KBM-7 (cell line): ENCODE measurements at places on chromosomes 13 and 19.

GRCh38 chr19:10769533-10770491, 51.9 kb downstream of the DNM2 start:
- peak; percentile 33 for DNase-seq

DNA sequence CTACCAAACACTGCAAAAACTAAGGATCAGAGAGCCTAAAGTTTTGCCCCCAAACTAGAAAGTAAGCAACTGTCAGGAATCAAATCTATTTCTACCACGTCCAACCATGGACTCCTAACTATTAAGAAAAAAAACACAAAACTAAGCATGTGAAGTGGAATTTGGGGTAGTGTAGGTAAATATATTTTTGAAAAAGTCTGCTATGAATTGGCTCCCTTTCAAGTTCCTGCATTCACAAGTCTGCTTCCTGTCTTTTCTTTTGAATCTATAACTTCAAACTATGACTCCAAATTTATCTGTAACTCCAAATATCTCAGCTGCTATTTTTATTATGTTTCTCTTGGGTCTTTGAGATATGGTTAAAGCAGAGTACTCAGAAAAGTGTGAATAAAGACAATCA, 47.0 kb downstream of the PCDH9 start:
- no peak for DNase-seq

DNA sequence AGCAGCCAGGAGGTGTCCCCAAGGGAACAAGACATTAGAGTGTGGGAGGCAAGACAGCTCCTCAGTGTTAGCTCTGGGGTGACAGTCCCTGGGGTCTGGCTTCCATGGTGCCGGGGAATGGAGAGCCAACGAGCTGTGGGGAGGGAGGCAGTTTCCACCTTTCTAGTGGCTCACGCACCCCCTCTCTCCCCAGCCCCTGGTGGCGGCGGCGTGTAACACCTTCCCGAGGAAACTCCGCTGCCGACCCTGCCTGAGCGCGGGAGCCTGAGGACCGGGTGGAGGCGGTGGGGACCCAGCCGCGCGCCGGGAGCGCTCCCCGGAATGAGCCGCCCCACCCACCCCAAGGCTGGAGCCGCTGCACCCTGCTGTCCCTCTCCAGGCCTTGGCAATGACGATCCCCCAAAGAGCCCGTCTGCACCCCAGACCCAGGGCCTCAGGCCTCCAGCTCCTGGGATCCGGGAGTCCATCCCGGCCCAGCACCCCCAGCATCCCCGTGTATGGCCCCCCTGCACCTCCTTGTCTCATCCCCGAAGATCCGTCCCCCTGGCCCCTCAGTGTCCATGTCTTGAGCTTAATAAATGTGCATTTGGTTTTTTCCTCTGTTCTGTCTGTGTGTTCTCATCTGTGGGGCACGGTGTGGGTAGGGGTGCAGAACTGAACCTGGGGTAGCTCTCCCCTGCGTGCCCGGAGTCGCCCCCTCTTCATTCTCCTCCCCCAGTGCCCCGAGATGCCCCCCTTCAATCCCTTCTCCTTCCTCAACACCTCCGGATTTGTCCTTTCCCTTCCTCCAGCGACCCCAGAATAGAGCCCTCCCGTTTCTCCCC, 622 bp upstream of the FXYD5 start:
- peak; percentile 64 for DNase-seq

- no peak for DNase-seq
Observed at GRCh38 chr19:19627621-19628500, at the start of gene LPAR2. LPAR2 (minus strand) TSS chr19:19628220; CDS start chr19:19627275, 945 bp downstream.

- DNase-seq = no peak
Observed at GRCh38 chr13:36915106-36915505, 4.9 kb downstream of the SMAD9 start.

DNA sequence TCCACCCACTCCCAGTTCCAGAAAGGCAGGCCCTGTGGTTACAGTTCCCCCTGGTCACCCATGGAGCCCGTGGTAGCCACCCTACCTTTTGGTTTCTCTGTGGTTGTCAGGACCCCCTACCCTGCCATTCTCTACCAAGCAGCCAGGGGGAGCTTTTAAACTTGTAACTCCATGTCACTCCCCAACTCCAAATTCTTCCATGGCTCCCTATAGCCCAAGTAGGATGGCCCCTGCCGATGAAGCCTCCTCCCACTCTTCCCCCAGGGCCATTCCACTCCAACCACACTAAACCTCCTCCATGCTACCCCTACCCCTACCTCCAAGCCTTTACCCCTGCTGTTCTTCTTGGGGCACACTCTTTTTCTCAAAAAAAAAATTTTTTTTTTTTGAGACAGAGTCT, 2.2 kb downstream of the S1PR2 start:
- peak; percentile 61 for DNase-seq

GRCh38 chr19:16949496-16950023, 60.8 kb downstream of the F2RL3 start:
- no peak for DNase-seq

- DNase-seq = no peak
Observed at GRCh38 chr13:67204764-67205163, 25.4 kb downstream of the PCDH9 start.

DNA sequence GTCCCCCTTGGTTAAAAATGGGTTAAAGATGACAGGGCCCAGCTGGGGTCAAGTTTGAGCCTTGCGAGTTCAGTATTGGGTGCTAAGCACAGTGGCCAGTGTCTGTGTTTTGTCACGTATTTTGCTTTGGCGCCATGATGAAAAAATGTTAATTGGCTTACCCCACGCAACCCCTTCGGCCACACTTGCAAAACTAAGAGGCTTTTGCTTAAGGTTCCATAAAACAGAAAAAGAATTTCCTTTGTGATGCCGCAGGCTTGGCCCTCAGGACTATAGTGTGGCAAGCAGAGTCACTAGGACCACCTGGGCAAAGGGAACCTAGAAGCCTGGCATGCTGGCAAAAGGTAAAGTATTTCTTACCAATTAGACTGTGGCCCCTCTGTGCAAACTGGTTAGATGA, 20.7 kb downstream of the DPRX start:
- no peak for DNase-seq

DNA sequence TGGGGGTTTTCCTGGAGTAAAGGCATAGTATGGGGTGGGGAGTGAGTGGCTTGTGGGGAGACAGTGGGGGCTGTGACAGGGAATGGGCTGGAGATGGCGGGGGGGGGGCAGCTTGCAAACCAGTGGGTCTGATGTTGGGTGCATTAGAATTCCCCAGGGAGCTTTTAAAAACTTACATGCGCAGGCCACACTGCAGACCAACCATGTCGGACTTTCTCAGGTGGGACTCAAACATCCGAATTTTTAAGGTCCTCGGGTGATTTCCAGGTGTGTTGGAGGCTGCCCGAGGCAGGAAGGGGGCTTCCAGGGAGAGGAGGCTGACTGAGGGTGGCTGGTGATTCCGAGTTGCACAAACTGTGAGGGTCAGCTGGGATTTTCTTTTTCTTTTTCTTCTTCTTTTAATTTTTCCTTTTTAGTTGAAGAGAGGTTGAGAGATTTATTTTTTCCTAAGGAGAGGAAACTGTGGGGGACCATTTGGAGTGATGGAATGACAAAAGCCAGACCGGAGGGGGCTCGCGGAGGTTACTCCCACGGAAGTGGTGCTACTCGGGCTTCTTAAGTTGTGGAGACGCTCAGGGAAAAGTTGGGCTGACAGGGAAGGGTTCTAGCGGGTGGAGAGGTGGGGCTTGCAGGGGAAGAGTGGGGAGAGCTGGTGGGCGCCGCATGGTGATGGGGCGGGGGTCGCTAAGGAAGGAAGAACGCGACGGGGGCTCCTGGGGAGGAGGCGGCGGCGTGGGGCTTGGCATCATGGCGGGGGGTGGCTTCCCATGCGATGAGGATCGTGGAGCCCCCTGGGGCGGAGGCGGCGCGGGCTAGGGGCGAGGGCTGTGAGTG, 997 bp upstream of the CACNG8 start:
- DNase-seq = no peak

GRCh38 chr19:45439569-45440258, 16.0 kb upstream of the ERCC1 start:
- peak; percentile 88 for DNase-seq

DNA sequence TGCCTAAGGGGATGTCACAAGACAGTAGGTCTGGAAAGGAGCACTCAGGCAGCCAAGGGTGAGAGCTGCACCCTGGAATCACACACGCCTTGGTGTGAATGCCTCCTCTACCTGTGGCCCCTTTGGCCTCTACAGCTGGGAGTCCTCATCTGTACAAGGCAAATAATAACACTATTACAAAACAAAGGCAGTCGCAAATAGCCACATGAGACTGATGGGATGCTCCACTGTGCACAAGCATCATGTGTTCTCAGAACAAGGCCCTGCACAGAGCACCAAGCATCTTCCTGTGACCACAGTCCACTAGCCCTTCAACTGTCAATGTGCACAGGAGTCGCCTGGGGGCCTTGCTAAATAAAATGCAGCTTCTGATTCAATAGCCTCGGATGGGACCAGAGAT, 44.6 kb upstream of the HNRNPA1L2 start:
- no peak for DNase-seq

DNA sequence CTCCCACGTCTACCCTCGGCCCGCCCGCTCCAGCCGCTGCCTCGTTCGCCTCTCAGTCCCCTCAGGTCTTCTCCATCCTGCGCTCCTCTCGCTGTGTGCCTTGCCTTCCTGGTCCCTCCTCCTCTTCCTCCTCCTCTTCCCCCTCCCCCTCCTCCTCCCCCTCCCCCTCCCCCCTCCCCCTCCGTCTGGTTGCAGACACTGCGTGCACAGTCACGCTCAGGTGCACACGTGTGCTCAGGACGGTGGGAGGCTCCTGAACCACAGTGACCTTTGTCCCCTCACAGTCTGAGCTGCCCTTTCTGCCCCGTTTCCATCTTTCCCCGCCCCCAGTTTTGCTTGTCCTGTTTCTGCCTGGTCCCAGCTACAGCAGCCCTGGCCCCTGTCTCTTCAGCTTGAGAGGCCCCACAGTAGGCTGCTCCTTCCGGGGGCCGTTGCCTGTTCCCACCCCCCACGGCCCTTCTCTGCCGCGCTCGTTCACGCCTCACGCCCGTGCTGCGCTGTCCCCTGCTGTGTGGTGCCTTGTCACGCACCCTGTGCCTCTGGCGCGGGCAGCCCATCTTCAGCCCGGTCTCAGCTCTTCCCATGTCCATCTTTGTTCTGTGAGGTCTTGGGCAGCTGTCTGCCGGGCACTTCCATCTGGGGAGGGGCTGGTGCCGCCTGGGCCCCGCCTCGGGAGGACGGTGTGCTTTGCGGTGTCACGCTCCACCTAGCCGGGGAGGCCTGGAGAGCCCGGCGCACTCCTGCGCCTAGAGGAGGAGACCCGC, 13.8 kb upstream of the RPS15 start:
- DNase-seq = no peak

DNA sequence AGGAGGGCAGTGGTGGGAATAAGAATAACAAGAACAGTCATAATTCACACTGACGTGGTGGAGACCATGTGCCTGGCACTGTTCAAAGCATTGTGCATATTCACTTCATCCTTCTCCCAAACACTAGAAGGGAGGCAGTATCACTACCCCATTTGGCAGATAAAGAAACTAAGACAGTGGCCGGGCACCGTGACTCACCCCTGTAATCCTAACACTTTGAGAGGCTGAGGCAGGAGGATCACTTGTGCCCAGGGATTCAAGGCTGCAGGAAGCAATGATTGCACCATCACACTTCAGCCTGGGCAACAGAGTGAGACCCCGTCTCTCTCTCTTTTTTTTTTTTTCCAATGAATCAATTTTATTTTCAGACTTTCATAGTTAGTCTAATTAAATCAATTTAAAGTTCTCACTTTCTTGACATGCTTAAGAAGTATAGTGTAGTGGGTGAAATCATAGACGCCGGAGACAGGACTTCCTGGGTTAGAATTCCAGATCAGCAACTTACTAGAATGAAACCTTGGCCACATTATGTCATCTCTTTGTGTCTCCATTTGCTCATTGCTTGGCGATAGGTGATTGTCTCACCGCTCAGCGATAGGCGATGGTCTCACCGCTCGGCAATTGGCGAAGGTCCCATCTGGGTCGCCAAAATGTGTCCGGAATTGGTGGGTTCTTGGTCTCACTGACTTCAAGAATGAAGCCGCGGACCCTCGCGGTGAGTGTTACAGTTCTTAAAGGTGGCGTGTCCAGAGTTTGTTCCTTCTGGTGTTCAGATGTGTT, 5.3 kb upstream of the ATG4D start:
- DNase-seq = no peak

DNA sequence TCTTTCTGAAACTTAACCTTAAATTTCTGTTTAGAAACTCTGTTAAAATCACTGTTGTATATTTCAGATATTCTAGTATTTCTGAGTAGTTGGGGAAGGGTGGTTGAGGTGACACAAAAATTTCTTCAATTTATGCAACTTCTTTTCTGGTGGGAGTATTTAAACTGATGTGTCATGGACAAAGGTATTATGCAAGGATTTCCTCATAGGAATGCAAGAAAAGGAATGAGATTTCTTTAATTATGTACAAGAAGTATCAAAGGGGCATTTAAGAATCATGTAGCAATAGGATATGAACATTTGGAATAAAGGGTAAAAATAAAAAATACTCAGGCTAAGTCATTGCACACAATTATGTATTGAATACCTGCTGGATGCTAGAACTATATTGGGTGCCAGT, 575.8 kb upstream of the KLF12 start:
- DNase-seq = no peak

- peak; percentile 33 for DNase-seq
Observed at GRCh38 chr13:33624740-33625139, 193.2 kb upstream of the RFC3 start.

GRCh38 chr19:47111006-47111621, 2.5 kb downstream of the ZC3H4 start:
- peak; percentile 37 for DNase-seq

DNA sequence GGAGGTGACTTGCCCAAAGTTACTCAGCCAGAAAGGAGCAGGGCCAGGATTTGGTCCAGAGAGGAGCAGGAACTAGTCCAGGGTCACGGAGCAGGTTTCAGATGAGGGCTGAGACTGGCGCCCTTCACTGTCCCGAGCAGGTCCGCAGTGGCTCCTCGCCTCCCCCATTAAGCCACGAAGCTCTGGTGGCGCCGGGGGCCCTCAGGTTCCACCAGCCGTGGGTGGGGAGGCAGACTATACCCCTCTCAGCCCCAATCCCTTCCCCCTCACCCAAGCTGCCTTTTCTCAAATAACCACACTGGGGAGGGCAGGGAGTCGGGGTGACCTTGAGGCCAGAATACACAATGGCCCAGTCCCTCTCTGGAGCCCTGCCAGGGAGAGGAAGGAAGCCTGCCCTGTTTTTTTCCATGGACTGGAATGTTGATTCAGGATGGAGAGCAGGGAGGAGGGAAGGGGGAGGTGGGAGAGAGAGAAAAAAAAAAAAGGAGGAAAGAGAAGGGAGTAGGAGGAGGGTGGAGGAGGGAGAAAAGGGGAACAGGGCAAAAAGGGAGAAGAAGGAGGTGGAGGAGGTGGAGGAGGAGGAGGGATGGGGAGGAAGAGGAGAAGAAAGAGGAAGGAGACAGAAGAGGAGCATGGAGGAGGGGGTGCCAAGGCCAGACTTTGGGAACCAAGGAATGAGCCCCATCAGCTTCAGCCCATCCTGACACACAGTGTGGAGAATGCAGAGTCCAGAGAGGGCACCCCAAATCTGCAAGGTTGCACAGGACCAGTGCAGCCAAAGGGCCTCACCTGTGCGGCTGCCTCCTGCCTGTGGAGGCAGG, 19.7 kb downstream of the CEACAM16 start:
- DNase-seq = peak; percentile 44

- no peak for DNase-seq
Observed at GRCh38 chr13:65085977-65086376, 2144.2 kb downstream of the PCDH9 start.
